ENCODE measurements at places on chromosomes 7 and 10.

DNA sequence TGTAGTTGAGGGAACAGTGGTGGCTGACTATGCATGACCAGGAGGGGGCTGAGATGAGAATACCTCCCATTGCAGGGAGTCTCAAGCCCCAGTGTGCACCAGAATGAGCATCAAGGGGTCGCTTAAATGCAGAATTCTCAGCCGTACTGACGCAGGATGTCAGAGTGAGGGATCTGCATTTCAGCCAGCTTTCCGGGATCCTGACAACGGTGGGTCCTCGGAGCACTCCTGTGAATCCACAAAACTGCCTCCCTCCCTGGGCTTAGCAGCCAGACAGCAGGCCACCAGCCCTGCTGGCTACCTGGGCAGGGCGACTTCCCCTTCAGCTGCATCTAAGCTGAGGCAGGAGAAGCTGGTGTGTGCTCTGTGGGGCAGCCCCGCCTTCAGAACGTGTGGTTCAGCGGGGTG, 21.8 kb upstream of the LOXL4 start:
- DNase-seq: no peak

DNA sequence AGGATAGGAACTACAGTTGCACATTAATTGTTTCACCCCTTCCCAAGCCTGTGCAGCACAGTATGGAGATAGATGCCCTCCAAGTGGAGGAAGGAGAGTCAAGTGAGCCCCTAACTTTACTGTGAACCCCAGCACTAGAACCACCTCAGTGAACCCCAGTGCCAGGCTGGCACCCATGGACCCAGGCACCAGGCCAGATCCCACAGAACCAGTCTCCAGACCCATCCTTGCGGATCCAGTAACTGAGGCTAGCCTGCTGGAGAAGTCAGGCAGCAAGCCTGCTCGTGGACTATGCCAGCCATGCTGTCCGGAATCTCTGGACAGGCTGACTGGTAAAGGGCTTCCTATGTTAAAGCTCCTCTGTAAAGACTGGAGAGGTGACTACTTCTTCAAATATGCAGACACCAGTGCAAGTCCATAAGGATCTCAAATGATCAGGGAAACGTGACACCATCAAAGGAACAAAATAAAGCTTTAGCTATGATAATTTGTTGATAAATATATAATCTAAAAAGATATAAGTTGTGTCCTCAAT, 27.7 kb downstream of the SHOC2 start:
- no peak for DNase-seq

- no peak for DNase-seq
These were observed 44.3 kb upstream of the FXYD4 start for GRCh38 chr10:43327171-43327570.

DNA sequence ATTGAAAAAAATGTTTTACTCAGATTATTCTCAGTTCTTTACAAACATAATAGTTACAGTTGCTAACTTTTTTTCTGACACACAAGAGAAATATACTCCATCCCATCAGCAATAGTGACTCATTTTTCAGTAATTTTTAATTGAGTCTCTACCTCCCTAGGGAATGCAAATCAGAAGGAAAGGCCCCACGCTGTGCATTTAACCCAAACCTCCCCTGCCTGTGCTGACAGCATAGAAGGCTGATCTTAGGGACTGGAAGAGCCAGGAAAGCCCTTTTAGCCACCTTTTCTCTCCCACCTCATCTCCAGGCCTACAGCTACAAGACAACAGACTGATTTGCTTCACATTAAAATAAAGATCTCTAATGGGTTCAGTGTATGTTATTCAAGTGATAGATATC, 24.7 kb upstream of the PIK3CG start:
- no peak for DNase-seq

DNA sequence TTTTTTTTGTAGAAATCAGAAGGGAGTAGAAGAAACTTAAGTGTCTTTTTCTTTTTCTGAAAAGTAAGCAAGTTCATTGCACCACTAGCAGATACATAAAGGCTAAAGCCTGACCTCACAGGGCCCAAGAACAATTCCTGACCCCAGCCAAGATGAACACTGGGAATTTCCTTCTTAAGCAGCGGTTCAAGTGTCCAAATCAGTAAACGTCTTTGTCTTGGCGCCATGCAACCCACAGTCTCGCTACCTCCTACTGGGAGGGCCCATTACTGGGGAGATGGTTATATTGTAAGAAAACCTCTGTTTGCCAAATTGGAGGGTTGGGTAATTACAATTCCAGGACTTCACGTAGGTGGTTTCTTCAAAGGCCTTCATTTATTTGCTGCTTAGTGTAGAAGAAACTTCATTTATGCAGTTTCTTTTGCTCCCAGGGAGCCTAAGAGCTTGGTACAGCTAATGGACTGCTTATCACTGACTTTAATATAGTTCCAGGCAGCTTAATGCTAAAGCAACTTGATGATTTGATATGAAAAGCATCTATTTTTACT, 58.3 kb upstream of the ADRB1 start:
- DNase-seq: no peak

- no peak for DNase-seq
These were observed 444.6 kb downstream of the HTR7 start for GRCh38 chr10:90413196-90413595.

GRCh38 chr10:3412071-3412582, 239.5 kb upstream of the PITRM1 start:
- no peak for DNase-seq

DNA sequence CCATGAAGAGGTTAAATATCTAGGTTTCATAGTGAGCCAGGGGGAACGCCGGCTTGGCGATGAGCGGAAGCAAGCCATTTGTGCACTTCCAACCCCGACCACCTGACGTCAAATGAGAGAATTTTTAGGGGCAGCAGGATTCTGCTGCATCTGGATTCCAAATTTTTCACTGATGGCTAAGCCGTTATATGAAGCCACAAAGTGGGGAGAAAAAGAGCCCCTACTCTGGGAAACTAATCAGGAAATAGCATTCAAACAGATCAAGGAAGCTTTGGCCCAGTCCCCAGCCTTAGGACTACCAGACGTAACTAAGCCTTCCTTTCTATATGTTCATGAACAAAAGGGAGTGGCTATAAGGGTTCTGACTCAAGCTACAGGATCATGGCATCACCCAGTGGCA, 12.9 kb upstream of the ADCK2 start:
- no peak for DNase-seq

DNA sequence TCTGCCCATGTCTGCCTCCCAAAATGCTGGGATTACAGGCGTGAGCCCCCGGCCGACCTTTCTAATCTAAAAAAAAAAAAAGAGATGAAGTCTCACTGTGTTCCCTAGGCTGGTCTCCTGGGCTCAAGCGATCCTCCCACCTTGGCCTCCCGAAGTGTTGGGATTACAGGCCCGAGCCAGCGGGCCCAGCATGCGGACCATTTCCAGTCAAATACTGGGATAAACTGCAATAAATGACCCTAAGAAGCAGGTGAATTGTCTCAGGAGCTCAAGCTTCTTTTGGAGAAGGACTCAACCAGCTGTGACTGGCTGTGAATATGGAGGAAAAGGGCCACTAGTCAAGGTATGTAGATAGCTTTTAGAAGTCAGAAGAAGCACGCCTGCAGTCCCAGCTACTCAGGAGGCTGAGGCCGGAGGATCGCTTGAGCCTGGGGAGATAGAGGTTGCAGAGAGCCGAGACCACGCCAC, 550 bp upstream of the CREM start:
- DNase-seq: no peak

Measured in central memory CD8-positive, alpha-beta T cell (primary cell).